ENCODE measurements at places on chromosomes 11 and 22. TPM values are rescaled to one million over a fixed set of nuclear protein-coding genes. Genes with fewer than 3 reads are reported as not detected.

GRCh38 chr11:117313091-117313490, 3.0 kb downstream of the BACE1 start:
- DNase-seq = no peak

DNA sequence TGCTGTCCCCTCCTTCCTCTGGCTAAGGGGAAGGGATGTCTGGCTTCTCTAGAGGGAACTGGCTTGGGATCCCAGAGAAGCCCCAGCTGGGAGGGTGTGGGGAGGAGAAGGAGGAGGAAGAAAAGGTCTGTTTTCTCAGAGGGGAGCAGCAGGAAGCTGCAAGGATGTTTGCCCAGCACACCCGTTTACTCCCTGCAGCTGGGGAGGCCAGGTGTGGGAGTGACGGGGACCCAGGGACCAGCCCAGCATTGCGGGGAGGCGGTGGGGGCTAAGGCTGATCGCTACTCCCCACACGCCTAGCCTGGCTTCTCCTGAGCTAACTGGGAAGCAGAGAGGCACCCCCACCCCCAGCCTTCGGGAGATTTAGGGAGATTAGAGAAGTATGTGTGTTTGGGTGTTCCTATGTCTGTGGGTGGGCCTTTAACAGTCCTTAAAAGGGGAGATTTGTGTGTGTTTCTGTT, 3.9 kb downstream of the CREB3L1 start:
- DNase-seq = no peak

Gene RAG1
- 0.16 TPM for total RNA-seq

GRCh38 chr11:94423507-94423906, 22.3 kb upstream of the GPR83 start:
- DNase-seq = no peak

- no peak for DNase-seq
Measured at GRCh38 chr11:69655479-69656428, 14.8 kb downstream of the CCND1 start.

Gene LGALS1
- 1,635 TPM for total RNA-seq

GRCh38 chr11:57196596-57196995, 14.8 kb downstream of the LRRC55 start:
- DNase-seq = no peak

Gene C11orf86
- total RNA-seq = not detected

Gene COA4
- 103 TPM for total RNA-seq

GRCh38 chr11:66221012-66221411, 47.4 kb upstream of the RAB1B start:
- no peak for DNase-seq

DNA sequence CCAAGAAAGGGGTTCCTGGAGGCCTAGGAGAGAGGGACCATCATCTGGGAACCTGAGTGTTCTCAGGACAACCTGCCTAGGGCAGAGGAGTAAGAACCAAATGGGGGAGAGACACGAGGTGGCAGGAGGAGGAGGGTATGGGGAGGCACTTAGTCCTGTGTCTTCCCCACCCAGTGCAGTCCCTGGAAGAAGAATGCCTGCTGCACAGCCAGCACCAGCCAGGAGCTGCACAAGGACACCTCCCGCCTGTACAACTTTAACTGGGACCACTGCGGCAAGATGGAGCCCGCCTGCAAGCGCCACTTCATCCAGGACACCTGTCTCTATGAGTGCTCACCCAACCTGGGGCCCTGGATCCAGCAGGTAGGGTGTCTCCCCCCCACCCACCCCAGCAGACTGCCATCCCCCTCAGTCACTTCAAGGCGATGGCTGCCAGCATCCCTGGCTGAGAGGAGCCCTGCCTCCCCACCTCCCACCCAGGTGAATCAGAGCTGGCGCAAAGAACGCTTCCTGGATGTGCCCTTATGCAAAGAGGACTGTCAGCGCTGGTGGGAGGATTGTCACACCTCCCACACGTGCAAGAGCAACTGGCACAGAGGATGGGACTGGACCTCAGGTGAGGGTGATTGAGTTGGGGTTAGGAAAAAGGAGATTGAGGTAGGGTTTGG, 3.7 kb upstream of the INPPL1 start:
- no peak for DNase-seq

Data from MCF 10A (cell line).